DMS153 (cell line): ENCODE measurements at places on chromosomes 12 and 14.

GRCh38 chr12:87923361-87923760, 105.8 kb downstream of the C12orf50 start:
- DNase-seq: no peak

DNA sequence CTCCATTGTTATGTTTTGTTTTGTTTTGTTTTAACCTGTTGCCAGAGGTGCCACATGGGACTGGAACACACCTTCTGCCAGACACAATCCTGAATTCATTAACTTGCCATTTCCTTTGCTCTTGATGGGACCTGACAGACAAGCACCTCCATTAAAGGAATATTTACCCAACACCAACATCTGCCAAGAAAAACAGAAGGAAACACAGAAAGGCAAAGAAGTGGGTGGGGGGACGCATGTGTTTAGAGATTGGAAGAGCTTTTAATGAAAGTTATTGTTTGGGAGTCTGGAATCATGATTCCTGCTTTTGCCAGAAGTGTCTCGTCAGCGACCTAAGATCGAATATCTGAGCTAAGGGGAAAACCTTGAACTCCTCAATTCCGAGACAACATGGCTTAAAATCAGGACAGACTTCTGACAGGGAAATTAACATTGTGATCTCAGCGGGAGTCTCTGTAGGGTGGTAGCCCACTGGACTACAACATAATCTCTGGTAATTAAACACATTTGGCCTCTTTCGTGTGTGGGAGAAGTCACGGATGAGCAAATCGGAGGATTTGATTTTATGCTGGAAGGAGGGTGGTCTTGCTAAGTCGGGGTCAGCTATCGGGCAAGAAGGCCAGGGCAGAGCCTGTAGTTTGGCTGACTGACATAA, 210.4 kb upstream of the FAR2 start:
- no peak for DNase-seq

- DNase-seq: no peak
Observed at GRCh38 chr12:14635776-14636175, 60.6 kb downstream of the GUCY2C start.

DNA sequence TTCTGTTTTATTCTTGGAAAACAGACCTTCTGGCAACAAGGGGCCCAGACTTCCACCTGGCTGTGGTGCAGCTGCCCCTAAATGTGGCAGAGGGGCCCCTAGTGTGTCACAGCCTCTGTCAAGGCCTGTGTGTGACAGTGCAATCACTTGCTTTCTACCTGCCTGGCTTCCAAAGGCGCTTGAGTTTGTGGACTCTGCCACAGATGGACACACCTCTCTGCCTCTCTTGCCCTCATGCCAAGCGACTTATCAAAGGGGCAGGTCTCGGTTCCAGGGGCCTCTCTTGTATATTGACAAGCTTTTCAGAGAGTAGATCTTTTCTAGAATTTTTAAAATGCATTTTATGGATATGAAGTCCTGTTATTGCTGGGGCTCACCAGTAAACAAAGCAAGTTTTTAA, 217.2 kb downstream of the SLC15A4 start:
- DNase-seq: no peak

- no peak for DNase-seq
Observed at GRCh38 chr14:70000601-70001000, 121.4 kb downstream of the SMOC1 start.

GRCh38 chr14:44768935-44769334, 192.8 kb downstream of the KLHL28 start:
- DNase-seq: no peak

DNA sequence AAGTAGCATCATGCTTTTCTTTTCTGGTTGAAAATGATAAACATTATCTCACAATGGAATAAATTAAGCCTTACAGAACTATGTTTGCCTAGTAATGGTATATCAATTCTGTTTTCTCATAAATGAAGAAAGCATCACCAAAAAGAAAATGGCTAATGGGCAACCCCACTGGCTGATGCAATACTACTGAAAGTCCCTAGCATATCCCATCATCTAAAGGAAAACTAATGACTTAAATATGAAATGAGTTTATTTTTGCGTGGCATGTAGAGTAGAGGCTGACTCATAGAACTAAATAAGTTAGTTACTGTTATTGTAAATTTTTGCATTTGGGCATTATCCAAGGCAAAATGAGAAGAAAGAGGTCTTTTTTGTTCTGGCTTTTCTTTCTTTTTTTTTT, 1156.3 kb upstream of the SEL1L start:
- no peak for DNase-seq

- no peak for DNase-seq
Observed at GRCh38 chr12:79561401-79562132, 129.2 kb downstream of the PAWR start.

GRCh38 chr12:93137656-93138612, 208.8 kb upstream of the EEA1 start:
- DNase-seq: no peak

DNA sequence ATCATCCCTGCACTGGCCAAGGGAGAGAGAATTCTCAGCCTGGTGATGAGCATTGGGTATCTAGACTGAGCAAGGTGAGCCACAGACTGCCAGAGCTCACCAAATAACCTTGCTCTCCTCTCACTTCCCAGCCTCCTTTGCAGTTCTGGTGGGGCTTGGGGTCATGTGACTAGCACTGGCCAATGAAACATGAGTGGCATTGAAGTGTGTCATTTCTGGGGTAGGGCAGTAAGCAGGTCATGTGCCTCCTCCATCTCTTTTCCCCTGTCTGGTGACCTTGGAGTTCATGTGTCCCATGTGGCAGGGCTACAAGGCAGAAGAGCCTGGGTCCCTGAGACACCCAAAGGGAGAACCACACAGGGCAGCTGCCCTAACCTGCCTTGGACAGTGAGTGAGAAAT, 3.6 kb upstream of the KRT72 start:
- DNase-seq: no peak

GRCh38 chr12:57891542-57892228, 45.2 kb upstream of the CTDSP2 start:
- DNase-seq: no peak

DNA sequence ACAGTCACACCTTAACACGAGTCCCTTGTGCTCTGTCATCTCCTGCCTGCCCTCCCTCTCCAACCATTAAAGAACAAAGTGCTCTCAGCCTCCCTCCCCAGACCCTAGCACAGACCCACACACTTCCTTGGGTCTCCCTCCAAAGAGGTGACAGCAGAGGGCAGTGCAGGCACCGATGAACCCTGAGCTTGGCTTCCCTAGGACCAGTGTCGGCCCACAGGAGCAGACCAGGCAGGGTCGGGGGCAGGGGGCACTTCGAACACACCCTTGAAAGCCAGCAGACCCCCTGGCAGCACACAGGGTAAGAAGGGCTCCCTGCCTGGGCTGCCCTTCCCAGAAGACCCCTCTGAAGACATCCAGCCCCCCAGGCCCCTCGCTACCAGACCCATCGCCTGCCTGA, 7.0 kb downstream of the CDK2AP1 start:
- DNase-seq: no peak

DNA sequence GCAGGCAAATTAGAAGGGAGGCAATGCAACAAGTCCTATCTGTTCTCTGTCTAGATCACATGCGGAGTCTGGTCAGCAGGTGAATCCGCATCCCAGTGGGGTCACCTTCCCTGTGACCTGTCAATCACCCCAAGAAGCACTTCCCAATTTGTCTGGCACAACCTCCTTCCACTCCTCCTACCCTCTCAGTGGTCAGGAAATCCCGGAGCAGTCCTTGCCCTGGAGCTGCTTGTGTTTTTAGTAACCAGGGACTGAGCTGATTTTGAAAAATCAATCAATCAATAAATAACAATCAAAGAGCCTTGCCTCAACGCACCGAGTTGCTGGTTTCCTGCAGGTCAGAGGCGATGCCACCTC, 572 bp upstream of the ACSS3 start:
- DNase-seq: no peak

GRCh38 chr14:77584809-77585208, 31.6 kb downstream of the SPTLC2 start:
- DNase-seq: no peak

DNA sequence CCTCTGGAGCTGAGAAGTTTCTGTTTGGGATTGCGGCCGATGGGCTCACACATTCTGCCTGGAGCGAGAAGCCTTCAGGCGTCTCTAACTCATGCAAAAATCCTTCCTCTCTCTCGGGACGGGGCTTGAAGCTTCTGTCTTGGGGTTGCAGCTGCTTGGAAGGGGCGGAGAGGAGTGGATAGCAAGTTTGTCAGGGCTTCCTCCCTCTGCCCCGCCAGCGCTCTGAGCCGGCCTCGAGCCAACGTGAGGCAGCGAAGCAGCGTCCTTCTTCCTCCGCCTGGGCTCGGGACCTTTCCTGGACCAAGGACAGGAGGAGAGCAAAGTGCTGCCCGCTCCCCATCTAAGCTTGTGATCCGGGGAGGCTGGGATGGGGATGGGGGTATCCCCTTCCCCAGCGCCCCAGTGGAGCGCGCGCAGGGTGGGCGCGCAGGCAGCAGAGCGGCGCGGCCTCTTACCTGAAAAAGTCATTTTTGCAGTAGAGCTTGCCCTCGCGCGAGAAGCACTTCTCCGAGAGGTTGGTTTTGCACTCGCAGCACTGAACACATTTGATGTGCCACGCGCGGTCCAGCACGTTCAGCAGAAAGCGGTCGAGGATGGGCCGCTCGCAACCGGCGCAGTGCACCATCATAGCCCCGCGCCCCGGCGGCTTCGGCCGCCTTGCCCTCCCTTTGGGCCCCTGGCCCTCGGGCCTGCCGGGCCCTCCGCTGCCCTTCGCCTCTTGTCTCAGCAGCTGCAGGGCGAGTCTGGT, 626 bp downstream of the LHX5 start:
- no peak for DNase-seq

DNA sequence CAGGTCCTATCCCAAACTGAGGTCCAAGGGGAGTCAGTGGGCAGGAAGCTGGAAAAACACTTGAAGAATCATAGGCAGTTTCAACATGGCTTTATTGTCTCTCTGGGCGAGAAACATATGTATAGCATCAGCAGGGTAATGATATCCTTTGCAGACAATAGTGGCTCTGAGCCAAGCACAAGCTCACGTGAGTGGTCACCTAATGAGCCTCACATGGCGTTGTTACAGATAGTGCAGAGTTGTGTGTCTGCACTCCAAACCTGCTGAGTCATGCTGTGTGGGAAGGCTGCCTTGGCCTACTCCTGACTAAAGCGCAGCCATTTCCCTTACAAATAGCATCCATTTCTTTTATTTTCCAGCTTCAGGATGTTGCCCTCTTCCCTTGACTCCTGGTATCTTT, 105.2 kb upstream of the SYT1 start:
- no peak for DNase-seq

DNA sequence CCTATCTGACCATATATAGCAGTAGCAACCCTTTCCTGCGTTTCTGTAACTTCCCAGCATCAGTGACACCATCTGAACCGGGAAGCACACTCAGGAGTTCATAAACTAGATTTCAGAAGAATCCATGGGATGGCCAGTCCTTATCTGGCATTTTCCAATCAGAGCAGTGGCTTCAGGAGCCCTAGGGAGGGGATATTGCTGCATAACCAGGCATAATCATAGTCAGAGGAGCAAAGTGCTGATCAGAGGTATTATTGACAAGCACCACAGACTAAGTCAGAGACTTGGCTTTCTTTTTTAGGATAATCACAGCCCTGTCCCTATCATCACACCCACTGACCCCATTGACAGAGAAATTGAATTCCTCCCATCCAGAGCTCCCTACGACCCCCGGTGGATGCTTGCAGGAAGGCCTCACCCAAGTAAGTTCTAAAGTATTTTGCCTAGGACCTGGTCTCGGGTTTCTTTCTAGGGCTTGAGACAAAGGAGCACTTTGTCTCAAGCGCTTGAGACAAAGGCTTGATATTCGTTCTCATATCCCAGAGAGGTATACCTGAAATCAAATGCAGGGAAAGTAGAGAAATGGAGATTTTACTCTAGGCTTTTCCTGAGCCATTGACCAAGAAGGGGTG, 55.1 kb downstream of the FOXN4 start:
- DNase-seq: no peak

- DNase-seq: no peak
Observed at GRCh38 chr12:101116911-101117310, 93.1 kb downstream of the SLC5A8 start.

GRCh38 chr14:85702191-85702590, 172.2 kb downstream of the FLRT2 start:
- DNase-seq: no peak

- no peak for DNase-seq
Observed at GRCh38 chr12:108577458-108577857, 15.1 kb downstream of the ISCU start.

GRCh38 chr12:89469361-89469760, 55.2 kb downstream of the GALNT4 start:
- DNase-seq: no peak

DNA sequence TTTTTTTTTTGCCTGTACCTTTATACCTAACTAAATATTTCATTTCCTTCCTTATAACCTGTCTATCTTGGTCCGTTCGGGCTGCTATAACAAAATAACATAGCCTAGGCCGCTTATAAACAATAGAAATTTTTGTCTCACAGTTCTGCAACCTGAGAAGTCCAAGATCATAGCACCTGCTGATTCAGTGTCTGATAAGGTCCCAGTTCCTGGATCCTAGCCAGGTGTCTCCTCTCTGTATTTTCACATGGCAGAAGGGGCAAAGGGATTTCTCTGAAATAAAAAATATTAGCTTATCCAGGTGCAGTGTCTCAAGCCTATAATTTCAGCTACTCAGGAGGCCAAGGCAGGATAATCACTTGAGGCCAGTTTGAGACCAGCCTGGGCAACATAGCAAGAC, 1046.6 kb upstream of the USP15 start:
- peak; percentile 4 for DNase-seq

DNA sequence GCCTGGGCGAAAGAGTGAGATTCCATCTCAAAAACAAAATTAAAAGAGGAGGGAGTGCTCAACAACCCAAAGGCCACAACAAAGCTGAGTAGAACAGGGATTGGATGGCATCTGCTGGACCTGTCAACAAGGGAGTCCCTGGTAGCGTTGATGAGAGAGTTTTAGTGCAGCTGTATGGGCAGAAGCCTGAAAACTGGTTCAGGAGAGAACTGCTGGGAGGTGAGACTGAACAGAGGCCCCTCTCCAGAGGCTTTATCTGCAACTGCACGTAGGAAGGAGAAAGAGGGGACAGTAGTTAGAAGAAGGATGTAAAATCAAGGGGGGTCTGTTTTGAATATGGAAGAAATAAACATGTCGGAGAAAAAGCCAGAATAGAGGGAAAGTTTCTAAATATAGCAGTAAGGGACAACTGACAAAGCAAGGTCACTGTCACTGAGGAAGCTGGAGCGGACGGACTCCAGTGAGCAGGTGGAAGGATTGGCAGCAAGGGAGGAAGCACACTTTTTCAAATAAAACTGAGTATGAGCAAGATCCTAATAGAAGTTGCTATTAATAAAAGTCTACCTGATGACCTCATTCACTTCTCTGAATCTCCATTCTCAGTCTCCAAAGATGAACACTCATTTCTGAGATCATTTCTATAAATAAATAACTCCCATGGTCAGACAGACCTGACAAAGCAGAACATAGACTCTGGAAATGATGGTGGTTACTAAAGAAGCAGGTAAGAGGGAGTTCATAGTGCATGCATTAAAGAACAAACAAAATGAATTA, 11.8 kb upstream of the ATF1 start:
- DNase-seq: no peak

- no peak for DNase-seq
Observed at GRCh38 chr14:105117710-105118385, 50.7 kb downstream of the JAG2 start.
